ENCODE measurements at places on chromosomes 3 and 15.

DNA sequence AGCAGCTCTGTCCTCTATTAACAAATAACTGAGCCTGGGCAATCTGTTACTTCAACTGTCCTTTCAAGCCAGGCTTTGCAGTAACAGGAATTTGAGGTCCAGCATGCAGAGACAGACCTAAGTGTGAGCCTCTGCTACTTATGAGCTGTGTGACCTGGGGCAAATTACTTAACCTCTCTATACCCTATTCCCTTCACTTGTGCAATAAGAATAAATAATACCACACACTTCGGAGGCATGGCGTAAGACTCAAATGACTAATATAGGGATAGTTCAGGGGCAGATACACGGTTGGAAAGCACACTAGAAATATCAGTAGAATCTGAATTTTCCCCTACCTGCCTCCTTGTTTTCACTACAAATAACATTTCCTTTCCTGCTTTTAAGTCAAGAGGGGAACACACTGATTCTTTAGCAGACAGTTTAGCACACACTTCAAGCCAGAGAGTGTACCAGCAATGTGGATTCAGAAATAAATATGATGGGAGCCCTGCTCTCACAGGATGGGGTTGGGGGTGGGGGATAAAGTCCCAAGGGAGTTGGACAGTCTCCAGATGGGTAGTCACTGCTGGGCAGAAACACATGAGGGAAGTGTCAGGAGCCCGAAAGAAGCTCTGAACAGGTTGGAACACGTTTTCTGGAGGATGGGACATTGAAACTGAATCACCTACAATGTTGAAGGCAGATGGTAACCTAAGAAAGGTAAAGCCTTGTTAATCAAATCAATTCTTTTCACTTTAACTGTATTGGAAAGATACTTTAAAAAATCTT lies 61.8 kb upstream of the RBP1 start:
- no peak for DNase-seq

DNA sequence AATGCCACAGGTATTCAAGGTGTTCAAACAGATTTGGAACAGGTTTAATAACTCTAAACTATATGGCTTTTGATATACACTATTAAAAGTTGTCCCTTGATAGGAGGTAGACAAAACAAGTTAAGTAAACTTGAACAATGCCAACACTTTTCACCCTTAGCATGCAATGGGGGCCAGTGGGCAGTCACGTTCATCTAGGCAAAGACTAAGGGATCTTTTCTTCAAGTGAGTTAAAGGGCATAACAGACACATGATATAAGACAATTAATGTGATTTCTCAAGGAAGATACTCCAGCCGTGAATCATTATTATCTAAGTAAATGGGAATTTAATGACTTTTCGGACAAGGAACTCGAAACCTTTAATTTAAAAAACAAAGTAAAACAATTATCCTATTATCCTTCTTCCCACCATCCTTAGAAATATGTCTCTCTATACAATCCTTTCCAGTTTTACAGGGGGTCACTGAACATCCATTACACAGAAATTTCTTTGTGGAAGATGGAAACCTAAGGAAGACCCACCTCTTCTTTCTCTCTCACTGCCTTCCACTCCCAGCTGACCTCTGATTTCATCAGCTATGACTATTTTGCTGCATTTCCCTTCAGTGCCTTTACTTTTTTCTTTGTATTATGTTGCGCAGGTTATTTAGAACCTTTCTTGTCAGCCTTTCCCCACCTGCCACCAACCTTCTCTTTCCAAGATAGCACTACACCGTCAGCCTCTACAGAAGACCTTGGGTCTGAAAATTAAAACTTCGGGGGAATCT lies 1.5 kb downstream of the CLDN1 start:
- DNase-seq: no peak

DNA sequence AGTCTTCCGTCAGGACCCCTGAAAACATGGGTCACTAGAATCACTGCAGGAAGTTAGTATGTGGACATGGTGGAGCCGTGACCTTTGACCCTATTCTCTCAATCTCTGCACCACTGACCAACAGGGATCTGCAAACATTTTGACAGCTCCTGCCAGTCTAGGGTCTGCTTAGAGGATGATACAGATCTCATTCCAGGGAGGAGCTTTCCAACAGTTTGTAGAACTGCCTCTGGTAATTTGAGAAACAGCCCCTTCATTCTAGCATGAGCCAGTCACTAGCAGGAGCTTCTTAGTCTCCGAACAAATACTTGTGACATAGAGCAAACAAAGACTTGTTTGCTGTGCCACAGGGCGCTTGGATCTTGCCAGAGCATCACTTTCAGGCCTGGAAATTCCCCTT lies 270.3 kb upstream of the CFAP20DC start:
- DNase-seq: no peak

DNA sequence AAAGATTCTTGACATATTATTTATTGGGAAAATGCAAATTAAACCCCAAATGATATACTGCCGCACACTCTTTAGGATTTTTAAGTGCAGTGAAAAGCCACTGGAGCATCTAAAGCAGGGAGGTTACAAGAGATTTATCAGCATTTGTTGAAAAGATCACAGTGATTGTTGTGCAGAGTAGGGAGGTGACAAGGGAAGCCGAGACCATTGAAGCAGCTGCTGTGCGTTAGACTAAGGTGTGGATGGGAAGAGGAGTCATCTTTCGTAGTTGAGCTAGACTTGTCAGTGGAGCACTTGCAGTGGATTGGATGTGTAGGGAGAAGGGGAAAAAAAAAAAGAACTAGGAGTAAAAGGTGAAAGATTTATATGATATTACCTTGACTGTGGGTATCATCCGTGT lies 854.6 kb downstream of the NTRK3 start:
- no peak for DNase-seq

GRCh38 chr15:48049736-48050135 lies 71.1 kb upstream of the SLC24A5 start:
- no peak for DNase-seq

- no peak for DNase-seq
Observed at GRCh38 chr3:2375376-2375775, 276.7 kb downstream of the CNTN4 start.

DNA sequence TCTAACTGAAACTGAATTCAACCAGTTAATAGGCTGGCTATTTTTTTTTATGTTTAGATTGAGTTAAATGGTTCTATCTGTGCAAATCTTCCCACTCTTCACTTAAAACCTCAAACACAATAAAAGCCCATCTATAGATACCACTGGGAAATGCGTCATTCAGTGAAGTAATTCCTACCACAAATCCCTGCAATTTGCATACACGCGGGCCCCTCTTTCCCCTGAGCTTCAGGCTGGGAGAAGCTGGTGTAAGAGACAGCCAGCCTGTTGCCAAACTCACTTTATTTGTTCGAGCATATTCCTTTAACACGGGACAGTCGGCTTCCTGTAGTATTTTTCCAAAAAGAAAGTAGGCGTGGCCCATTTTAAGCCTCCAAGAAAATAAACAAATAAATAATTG lies 26.0 kb upstream of the MCTP2 start:
- DNase-seq: no peak

DNA sequence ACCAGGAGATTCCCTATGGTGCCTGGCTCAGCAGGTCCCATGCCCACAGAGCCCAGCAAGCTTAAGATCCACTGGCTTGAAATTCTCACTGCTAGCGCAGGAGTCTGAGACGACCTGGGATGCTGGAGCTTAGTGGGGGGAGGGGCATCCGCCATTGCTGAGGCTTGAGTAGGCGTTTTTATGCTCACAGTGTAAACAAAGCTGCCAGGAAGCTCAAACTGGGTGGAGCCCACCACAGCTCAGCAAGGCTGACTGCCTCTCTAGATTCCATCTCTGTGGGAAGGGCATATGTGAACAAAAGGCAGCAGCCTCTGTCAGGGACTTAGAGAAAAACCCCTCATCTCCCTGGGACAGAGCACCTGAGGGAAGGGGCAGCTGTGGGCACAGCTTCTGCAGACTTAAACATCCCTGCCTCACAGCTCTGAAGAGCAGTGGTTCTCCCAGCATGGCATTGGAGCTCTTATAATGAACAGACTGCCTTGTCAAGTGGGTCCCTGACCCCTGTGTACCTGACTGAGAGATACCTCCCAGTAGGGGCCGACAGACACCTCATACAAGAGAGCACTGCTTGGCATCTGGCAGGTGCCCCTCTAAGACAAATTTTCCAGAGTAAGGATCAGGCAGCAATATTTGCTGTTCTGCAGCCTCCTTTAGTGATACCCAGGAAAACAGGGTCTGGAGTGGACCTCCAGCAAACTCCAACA lies 231.5 kb upstream of the SETMAR start:
- DNase-seq: peak; percentile 34

DNA sequence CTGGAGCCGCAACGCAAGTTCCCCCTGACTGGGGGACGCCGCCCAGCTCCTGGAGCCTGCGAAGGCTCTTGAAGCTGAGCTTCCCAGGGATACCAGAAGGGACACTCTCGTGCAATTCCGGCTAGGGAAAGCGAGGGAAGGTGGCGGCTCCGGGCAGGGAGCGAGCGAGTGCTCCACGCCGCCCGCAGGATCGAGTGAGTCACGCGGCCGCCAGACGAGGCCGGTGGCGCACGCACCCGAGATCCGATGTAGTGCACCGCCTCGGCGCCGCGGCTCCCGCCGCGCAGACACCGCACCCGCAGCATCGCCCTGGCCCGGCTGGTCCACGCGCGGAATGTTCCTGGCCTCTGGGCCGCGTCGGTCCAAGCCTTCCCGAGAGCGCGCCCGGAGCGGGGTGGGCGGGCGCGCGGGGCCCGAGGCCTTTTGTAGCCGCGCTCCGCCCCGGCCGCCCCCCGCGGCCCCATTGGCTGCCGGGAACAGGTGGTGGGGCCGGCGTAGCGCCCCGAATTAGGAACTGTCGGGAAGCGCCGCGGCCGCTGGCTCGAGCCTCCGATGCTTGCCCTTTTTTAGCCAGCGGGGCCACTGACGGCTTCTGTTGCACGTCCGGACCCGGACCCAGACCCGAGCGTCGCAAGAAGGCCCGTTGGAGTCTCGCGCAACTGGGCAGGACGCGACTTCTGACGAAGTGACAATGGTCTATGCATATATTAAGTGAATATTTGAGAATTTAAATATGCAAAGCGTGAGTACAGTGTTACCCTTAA lies at the start of gene GATM:
Gene GATM, minus strand, starts transcription at position 396 of the 764 bp plus-strand sequence. Its CDS starts 91 bp downstream, at position 305.
- DNase-seq: no peak

GRCh38 chr3:197586181-197586580 lies 30.4 kb upstream of the BDH1 start:
- no peak for DNase-seq

DNA sequence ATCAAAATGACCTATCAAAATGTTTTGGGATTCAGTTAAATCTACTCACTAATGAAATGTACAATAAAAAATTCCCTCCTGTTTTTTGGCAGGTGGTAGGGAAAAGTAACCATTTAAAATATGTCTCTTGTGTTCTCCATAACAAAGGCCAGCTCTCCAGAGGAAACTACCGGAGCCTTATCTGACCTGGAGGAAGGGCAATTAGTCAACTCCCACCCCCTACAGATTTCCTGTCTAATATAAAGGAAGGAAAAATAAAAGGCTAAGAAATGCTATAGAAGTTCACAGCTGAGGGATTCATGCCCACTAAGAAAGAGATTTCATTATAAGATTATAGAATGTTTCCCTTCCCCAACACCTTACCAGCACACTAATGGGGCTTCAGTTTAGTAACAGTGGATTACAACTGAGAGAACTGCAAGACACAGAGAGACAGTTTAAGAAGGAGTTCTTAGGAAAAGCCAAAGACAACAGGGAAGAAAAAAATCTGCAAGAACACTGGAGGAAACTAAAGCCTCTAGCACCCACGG lies 376.5 kb upstream of the KCNMB2 start:
- DNase-seq: no peak
